Activated naive CD4-positive, alpha-beta T cell (primary cell): ENCODE measurements at places on chromosomes 11 and 22.

DNA sequence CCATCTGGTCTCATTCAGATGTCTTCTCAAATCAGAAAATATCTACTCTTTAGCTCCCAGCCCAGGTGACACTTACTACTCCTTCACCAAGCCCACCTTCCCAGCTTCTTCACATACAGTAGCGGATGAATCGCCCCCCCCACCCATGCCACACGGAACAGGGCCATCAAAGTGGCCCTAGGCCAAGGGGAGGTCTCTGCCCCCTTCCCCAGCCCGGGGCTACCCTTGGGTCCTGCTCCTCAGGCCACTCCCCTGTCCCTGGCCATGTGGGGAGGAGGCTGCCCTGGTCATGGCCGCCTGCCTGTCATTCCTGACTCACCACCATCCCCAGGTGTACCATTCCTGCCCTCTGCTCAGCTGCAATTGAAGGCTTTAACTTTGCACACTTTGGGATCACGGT lies 142.8 kb downstream of the NECTIN1 start:
- DNase-seq = no peak

GRCh38 chr11:34643846-34644245 lies 23.0 kb downstream of the EHF start:
- no peak for DNase-seq

GRCh38 chr11:42337786-42338455 lies 878.5 kb upstream of the LRRC4C start:
- DNase-seq = no peak

GRCh38 chr11:64053699-64054098 lies 18.0 kb downstream of the FLRT1 start:
- no peak for DNase-seq

DNA sequence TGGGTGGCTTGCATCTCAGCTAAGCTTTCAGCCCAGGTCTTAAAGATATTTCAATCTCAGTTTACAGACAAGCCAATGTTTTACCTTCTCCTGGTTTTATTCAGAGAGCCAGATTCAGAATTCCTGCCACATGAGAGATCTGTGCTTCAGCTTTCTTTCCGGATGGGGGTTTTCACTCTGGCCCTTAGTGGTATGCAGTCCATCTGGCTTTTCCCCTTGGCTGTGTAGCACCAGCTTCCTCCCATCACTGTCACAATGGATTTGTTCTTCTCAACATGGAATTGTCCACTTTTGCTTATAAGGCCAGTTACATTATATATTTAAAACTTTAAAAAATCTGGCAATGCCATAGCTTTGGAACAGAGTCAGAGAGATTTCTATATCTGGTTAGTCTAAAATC lies 303.9 kb downstream of the ETS1 start:
- DNase-seq = no peak

- no peak for DNase-seq
Observed at GRCh38 chr11:3737386-3737933, 59.9 kb downstream of the NUP98 start.

DNA sequence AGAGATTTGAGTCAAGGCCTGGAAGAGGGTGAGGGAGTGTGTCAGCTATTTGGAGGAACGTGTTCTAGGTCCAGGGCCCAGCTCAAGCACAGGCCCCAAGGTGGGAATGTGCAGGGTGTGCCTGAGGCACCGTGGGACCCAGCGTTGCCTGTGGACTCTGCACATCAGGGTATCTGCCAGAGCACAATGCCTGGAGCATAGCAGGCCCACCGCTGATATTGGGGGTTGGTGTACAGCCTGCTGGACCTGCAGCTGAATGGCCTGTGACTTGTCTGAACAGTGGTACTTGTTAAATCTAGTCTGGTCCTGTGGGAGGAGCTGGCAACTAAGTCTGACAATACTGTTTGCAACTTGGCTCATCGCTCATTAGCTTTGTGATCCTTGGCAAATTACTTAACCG lies 131.7 kb downstream of the GRIK4 start:
- no peak for DNase-seq

DNA sequence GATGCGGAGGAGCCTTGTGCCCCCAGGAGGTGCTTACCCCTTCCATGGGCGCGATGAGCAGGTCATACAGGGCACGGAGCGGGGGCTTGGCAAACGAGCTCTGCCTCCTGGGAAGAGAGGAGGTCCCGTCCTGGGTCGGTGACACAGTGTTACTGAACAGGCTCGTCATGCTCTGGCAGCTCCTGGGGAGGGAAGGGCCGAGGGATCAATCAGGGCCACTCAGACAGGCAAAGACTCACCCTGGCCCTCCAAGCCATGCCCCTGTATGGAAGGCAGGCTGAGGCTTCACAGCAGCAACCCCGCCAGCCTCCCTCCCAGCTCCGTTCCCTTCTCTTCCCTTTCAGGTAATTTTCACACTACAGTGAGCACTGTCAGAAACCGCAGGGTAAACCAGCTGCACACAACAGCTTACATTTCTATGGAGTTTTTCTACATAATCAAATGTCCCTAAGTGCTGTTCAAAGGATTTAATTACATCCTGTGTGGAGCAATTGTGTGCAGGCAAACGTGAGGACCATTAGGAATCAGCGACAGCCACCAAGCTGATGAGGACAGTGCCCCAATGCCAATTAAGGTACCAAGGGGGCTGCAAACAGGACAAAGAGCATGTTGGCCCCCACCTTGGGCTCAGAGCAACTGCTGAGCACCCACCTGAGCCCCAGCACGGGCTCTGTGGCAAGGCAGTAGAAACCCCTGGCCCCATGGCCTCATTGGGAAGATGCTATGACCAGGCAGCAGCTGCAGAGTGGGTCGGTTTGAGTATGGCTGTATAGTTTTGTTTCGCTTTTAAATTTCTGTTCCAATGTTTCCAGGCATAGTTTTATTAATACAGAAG lies 95.4 kb upstream of the PITPNB start:
- no peak for DNase-seq

- DNase-seq = no peak
Observed at GRCh38 chr11:129861702-129862522, 33.5 kb downstream of the NFRKB start.

DNA sequence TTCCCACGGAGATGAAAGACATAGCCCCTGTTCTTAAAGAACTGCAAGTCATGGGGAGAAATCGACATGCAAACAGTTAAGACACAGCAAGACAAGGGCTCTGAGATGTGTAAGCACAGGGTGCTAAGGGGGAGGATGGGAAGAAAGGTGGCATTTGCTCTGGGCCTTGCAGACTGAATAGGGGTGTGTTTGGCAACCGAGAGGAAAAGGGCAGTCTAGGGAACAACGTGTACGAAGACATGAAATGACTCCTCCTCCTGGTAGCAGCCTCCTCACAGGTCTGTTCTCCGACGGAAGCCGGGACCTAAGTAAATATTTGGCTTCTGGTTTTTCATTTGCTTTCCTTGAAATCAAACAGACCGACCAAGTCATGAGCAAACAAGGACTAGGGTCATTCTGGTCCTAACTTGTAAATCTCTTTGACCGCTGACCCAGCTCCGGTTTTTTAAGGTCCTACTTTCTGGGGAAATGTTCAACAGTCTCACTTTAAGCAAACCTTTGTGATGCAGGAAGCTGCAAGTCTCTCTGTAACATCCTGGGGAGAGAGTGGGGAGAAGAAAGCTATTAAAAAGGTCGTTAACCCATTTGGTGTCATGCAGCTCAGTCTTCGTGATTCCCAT lies 19.7 kb downstream of the NNMT start:
- DNase-seq = no peak

- no peak for DNase-seq
Observed at GRCh38 chr11:102819491-102819890, 21.5 kb upstream of the MMP1 start.

GRCh38 chr22:26226538-26227297 lies 57.5 kb downstream of the SEZ6L start:
- DNase-seq = no peak

DNA sequence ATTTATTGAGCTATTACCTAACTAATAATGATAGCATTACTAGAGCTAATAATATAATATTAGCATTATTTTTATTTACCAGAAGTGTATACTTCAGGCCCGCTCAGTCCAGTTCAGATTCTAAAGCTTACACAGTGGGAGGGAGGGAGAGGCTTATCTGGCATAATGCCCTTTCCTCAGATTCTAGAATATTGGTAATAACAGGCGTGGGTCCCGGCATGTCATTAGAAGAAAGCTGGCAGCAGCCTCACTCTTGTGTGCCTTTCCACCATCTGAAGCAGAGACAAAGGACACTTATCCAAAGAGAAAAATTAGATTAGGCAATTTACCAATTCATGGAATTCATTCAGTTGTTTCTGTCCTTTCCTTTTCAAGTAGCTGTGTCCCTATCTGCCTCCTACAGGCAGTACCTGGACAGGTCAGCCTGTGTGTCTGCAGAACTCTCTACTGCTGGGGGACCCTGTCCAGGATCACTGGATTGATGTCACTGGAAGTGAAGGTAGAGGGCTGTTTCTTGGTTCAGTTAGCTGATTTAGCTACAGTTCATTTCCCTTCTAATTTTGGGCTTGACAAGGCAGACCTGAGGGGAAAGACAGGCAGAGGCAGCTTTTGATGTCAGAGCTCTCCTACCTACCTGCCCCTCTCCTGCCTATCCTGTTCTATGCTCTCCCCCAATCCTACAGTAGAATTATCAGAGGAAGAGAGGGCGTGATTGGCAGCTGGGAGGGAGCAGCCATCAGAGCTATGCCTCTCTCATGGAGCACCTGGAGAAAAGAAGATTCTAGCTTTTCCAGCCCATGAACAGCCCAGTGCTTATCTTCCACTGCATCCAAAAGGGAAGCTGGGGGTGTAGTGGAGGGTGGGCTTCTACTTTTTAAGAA lies 20.3 kb upstream of the CCDC90B start:
- no peak for DNase-seq

GRCh38 chr11:3120071-3120792 lies 44.9 kb downstream of the OSBPL5 start:
- DNase-seq = no peak

DNA sequence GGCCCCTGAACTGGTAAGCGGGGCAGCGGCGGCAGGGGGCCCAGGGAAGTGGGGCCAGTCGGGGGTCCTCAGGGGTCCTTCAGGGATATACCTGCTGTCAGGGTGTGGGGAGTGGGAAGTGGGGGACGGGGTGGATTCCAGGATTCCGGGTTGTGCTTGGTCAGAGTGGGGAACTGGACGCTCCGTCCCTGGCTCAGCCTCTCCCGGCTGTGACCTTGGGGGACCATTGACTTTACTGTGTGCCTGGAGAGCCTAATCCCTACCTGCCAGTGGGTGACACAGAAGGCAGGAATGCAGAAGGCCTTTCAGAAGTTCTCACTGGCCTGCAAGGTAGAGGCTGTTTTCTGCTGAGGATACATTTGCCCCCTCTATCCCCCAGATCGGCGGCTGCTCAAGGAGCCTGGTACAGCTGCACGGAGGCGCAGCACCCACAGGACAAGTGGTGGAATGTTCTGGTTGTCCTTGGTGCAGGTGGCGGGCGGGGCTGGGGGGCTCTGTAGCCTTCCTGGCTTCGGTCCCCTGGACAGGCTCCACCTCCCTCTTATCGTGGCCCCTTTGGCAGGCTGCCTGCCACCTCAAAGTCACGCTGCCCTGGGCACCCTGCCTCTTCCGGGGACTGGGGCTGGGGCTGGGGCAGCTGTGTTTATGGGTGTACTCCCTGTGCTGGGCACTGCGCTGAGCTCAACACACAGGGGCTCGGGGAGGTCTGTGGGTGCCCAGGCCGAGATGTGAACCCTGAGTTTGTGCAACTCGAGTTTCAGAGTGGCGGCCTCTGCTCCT lies 18.4 kb downstream of the KCNQ1 start:
- DNase-seq = no peak

DNA sequence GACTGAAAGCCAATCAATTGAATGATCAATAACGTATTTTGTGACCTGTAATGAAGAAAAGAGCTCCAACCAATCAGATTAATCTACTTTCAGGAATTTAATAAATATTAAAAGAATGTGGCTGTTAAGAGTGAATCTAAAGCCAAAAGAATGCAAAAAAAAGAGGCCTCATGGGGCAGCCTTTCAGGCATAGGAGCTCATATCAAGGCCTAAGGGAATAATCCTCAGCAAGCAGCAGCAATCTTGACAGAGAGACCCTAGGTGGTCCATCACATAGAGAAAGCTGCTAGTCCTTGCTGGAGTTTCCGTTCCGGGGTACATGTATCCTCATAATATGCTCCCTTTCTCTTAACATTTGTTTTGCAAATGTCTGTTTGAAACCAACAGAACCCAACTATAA lies 313.1 kb upstream of the PITPNB start:
- no peak for DNase-seq

DNA sequence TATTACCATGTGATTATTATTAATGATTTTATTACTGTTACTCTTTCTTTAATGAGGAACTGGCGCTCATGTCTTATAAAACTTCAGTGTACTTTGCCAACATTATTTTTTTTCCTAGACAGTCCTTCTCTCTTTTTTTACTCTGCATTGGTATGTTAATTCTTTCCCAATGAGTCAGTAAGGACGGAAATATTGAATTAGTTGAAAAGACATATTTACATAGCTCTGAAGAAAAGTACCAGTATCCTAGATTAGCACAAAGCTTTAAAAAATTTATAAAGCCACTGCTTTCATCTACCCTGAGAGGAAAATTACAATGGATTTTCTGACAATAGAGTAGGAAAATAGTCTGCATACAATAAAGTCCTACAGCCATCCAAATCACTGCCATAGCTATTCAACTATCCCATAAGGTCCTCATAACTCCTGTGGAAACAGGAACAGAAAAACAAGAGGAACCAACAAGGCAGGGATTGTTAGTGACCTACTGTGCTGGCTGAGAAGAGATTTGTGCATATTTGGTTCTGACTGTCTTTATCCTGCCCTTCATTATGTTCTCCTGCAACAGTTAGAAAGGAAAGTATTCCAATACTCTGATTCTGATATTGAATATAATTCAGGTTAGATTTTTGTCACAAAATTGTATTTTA lies 314.4 kb downstream of the AASDHPPT start:
- no peak for DNase-seq

DNA sequence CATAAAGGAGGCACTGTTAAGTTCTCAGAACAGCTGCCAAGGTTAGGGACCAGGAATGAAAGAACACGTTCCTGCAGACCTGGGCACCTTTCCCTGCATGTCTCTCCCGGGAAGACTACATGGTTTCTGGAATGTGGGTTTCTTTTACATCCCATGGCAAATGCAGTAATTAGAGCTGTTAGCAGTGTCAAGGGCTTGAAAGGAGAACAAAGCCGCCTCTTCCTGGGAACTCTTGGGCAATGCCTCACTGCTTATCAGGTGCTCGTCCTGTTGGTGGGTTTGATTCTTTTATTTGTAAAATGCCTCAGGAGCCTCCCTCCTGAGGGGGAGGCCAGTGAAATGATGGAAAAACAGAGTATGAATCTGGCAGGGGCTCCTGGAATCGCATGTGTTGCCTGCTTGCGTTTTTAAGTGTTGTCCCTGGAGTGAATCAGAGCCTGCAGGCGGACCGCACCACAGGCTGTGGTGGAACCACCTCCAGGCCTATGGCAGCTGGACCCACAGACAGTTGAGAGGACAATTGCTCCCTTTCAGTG lies 723 bp upstream of the C22orf31 start:
- no peak for DNase-seq

GRCh38 chr22:48456449-48456848 lies 1371.2 kb downstream of the BRD1 start:
- DNase-seq = no peak

- no peak for DNase-seq
Observed at GRCh38 chr22:29838599-29838956, 504 bp upstream of the ASCC2 start.

GRCh38 chr11:128624269-128625175 lies 37.2 kb upstream of the ETS1 start:
- DNase-seq = peak; percentile 56

GRCh38 chr11:64026575-64027205 lies 9.0 kb upstream of the FLRT1 start:
- DNase-seq = no peak

GRCh38 chr11:27076121-27076589 lies 35.5 kb downstream of the BBOX1 start:
- no peak for DNase-seq

- DNase-seq = no peak
Observed at GRCh38 chr11:63445720-63446119, 45.2 kb downstream of the PLAAT5 start.

GRCh38 chr11:17001806-17002205 lies 12.4 kb downstream of the PLEKHA7 start:
- DNase-seq = no peak
